ENCODE measurements at places on chromosomes 7 and 10. TPM values are rescaled to one million over a fixed set of nuclear protein-coding genes. Genes with fewer than 3 reads are reported as not detected.

GRCh38 chr10:44929356-44930255 is 18.5 kb downstream of the TMEM72 start:
- DNase-seq = no peak

- DNase-seq = no peak
These were observed 124.2 kb downstream of the ATE1 start for GRCh38 chr10:121803611-121804010.

DNA sequence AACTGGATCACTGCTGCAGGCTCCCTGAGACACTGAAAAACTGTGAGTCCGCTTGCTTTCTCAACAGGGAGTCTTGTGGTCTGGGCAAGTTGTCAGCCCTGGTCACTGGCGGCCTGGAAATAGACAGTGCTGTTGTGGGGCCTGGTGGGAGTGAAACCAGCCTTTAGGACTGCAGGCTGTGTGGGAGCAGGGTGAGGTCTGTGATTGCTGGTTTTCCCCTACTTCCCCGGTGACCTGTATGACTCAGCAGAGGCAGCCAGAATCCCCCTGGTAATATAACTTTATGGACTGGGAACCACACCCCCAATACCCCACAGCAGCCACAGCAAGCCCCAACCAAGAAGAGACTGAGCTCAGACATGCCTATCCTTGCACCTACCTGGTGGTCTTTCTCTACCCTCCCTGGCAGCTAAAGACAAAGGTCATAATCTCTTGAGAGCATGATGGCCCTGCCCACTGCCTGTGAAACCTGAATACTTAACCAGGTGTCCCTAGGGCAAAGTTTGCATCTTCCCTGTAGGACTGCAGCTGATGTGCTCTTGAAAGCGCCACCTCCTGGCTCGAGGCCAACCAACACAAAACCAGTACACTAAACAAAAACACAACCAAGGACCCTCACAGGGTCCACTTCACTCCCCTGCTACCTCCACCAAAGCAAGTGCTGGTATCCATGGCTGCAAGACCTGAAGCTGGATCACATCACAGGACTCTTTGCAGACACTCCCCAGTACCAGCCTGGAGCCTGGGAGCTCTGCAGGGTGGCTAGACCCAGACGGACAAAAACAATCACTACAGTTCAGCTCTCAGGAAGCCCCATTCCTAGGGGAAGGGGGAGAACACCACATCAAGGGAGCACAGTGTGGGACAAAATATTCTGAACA is 7.2 kb upstream of the ADAM22 start:
- DNase-seq = no peak

Gene ANXA8
- 0.26 TPM for polyA plus RNA-seq

DNA sequence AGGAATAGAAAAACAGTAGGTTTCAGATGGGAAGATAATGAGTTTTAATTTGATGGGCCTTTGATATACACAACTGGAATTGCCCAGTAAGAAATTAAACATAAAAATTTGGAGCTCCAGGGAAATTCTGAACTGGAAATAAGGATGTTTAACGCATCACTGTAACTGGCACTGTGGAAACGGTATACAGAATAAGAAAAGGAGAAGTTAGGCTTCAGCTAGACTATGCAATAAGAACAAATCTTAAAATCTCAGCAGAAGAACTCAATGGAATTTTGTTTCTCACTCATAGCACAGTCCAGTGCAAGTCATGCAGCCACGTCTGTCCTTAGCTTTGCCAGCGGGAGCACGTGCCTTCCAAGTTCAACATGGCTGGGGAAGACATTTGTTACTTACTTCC is 52.9 kb upstream of the FGL2 start:
- DNase-seq = no peak

Gene CC2D2B
- polyA plus RNA-seq = 1.2 TPM

GRCh38 chr7:149873970-149874643 is 338 bp downstream of the ATP6V0E2 start:
- no peak for DNase-seq

DNA sequence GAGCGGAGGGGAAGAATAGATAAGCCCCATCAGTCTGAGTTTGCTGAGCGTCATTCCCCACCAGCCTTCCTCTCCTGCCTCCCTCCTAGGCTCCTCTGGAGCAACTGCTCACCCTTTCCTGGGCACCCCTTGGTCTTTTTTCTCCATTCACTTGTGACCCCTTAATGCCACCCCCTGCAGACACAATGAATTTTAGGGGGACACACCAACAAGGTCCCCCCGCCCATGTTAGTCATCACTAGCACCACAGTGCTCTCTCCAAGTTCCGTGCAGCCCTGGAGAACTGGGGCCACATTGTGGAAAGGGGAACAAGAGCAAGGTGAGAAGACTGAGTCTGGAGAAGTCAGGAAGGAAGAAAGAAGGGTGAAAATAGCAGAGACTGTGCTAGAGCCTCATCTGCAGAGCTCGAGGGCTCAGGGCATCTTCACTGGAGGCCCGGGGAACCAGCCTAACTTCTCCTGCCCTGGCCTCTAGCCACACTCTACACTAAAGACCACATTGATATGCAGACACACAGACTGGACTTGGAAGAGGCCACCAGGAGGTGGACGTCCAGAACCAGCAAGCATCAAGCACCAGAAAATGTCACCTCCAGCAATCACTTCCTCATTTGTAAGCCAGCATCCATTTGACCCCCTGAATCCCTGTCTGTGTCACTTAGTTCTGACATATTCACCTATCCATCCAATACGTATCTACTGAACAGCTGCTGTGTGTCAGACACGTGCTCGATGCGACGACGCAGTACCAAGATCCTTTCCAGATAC is 17.5 kb downstream of the RGR start:
- no peak for DNase-seq

Gene HOXA3
- polyA plus RNA-seq = 16.5 TPM

GRCh38 chr10:97726636-97727178 is 10.2 kb upstream of the ZFYVE27 start:
- no peak for DNase-seq
